ENCODE measurements at places on chromosomes 7 and 10.

GRCh38 chr7:37923996-37924395 is 3.6 kb downstream of the EPDR1 start:
- DNase-seq, result no peak

DNA sequence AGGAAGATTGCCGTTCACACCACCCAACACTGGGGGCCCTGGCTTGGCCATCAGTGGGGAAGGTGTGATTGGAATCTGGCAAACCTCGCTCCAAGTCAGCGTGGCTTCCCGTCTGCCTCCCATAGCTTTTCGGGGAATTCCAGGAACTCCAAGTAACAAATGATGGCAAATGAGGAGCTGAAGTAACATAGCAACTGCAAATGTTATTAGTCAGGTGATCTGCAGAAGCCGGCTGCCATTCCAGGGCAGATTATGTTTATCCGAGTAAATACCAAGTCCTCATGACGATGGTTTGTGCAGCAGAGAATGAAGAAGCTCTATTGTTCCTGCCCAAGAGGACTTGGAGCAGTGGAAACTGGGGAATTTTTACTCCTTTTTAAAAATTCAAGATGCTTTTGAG is 270.5 kb upstream of the PODXL start:
- no peak for DNase-seq

DNA sequence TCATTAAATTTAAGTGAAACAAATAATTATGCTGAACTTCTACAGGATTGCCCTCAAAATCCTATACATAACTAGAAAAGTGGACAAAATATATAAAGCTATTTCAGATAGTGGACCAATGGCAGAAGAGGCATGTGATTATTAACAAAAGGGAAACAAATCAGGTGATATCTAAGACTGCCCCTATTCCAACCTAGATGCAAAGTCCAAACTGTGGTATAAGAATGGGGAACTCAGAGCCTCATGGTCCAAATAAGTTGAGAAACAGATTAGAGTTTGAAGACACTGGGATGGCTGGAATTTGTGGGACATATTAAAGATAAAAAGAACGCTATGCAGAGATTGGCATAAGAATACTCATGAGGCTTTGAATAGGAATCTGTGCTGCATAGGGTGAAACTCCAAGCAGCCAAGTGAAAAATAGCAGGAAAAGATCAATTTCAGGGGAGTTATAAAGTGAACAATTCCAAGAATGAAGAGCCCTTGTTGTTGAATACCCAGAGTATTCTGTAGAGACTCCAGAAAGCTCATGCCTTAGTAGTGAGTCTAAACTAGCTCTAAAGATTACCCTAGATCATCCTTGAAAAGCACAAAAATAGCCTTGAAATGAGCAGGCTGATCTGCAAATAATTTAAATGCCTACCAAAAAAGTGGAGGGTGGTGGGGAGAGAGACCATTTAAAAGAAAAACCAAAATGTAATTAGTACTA is 152.4 kb downstream of the IMMP2L start:
- DNase-seq, result no peak

- DNase-seq, result peak; percentile 44
Measured at GRCh38 chr10:6047847-6048246, 14.3 kb downstream of the IL2RA start.

- no peak for DNase-seq
Measured at GRCh38 chr10:69663369-69663947, 33.4 kb downstream of the FAM241B start.

- no peak for DNase-seq
Measured at GRCh38 chr7:21927693-21928092, 18.0 kb downstream of the CDCA7L start.

DNA sequence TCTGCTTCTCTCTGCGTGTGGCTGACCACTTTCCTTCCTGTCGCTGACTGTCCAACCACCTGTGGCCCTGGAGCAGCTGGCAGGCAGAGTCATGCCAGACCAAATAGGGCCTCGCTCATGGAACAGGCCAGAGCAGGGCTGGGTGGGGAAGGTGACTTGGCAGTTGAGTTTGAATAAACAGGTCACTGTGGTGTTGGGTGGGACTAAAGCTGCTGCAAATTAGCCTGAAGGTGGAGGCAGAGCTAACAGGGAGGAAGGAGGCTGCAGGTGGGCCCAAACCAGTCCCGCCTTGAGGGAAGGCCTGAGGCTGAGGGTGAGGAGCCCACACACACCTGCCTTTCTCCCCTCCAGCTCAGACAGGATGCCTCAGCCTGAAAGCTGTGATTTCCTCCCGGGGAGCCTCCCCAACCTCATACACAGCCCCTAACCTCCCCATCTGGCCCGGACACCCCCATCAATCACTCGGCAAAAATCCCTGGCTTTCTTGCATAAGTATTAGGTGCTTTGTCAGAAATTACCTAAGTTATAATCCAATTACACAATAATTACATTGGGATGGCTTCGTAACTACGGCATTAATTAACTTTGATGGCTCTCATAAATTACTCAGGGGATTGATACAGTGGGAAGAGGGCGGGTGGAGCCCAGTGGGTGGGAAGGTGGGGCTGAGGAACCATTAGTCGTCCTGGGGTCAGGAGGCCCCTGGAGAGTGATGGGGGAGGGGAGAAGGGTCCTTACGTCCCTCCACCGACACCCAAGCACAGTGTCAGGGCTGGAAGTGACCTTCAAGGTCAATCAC is 97.7 kb upstream of the PCBD1 start:
- peak; percentile 62 for DNase-seq

- DNase-seq, result no peak
Measured at GRCh38 chr7:83739527-83739926, 90.6 kb upstream of the SEMA3E start.

DNA sequence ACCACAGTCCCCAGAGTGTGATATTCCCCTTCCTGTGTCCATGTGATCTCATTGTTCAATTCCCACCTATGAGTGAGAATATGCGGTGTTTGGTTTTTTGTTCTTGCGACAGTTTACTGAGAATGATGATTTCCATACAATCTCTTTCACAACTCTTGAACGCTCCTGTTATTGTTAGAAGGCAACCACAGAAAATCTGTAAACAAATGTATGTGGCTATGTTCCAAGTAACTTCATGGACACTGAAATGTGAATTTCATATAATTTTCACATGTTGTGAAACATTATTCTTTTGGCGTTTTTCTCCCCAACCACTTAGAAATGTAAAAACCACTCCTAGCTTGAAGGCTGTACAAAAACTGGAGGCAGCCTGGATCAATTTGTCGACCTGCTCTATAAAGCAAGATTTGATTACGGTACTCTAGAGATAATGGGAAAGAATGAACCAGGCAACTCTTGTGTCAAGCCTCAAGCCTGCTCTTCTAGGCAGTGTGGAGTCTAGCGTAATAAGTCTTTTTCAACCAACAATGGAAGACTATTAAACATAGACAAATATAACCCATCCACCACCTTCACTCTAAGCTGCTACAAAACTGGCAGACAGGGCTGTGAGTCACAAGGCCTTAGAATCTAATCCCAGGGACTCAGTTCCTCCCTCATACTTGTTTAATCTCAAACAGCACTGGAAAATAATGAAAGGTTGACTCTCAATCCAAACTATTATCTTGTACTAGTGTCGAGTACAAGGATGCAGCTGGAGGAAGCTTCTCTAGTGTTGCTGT is 22.7 kb downstream of the ARL3 start:
- no peak for DNase-seq

GRCh38 chr10:15844517-15844916 is 15.8 kb downstream of the MINDY3 start:
- no peak for DNase-seq

- no peak for DNase-seq
Measured at GRCh38 chr7:139703487-139704307, 74.1 kb downstream of the HIPK2 start.

DNA sequence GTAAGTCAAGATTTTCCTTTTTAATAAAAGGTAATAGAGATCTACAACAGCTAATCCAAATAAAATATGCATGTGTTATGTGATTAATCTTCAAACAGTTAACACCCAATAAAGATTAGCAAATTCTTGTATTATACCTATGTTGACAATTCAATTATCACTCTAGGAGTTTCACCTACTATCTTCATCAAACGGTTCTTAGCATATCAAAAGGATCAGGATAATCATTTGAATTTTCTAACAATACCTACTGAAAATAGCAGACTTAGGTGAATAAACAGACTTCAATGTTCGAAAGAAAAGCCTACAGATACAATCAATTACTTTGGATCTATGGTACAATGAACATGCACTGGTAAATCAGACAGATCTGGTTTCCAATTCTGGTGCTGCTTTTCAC is 268.3 kb downstream of the CACNA2D1 start:
- DNase-seq, result no peak

- no peak for DNase-seq
Measured at GRCh38 chr7:117562759-117563158, 82.9 kb downstream of the CFTR start.

GRCh38 chr7:132655131-132655727 is 79.0 kb upstream of the PLXNA4 start:
- DNase-seq, result peak; percentile 59

DNA sequence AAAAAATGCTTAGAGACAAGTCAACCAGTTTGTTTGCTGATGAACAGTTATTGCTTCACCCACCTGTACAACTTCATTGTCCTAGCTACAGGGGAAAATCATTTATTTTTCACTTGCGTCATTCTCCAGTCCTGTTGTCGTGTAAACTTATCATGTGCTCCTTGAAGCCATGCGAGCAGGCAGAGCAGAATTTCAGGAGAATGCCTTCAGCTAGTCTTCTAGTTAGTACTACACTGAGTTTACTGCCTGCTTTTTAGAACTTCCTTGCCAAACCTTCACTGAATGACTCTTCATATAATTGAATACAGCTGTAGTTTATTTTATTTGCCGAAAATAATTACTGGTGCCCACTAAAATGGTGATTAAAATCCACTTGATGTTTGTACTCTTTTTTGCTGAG is 15.6 kb downstream of the RPA3 start:
- no peak for DNase-seq

DNA sequence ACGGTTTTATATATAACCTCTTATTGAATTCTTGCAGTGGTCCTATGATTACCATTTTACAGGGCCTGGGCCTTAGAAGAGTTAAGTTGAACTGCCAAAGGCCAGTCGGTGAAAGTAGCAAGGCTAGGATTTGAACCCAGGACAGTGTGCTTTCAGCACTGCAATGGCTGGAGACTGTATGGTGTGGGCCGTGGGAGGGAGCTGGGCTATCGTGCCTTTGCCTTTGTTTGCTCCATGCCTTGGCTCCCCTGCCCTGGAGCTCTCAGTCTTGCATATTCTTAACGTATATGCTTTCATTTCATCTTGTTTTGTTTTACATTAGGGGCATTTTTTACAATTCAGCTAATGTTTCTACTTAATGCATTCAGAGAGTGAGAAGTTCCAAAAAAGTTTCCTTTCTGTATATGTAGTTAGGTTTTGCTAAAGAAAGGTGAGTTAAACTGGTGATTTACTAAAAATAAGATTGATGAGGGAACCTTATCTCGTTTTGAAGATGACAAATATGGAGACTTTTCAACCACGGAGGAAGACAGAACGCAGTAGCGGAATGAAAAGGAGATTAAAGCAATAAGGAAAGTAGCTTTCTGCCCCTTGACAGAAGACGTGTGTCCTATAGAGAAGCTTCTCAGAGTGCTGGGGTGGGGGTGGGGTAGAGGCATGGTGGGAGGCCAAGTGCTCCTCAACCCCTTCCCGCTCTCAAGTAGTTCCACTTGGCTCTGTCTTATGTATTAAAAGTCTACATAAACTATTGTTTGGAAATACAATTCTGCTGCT is 82.5 kb downstream of the RTKN2 start:
- peak; percentile 53 for DNase-seq

GRCh38 chr7:150569245-150569955 is 2.2 kb downstream of the GIMAP4 start:
- no peak for DNase-seq

GRCh38 chr7:333393-333764 is 43.4 kb downstream of the FOXL3 start:
- no peak for DNase-seq

GRCh38 chr10:70849582-70850016 is 33.9 kb downstream of the SGPL1 start:
- no peak for DNase-seq

DNA sequence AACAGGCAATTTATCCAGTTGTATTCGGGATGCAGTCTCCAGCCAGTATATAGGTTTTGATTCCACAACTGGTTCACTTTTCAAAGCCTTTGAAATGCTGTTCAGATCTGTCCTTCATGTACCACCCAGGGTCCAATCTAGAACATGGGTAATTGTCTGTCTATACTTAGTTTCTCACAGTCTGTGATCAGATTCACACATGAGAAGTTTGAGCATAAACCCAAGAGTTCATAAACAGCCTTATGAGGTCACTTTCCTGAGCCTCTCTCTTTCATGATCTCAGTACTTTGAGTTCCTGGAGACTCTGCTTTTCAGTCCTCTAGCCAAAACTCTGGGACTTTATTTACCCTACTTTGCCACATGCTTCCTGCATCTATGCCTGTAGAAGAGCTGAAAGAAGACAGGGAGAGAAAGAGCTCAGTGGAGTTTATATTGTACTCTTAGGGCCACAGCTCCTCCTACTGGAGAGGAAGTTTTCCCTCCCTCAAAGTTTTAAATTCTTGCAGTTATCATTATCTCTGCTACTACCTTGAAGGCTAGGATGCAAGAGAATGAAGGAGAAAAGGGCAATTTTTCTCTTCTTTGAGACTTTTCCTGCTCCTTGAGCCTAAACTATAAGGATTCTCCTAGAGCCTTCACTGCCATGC is 172.0 kb downstream of the ZEB1 start:
- DNase-seq, result no peak

- no peak for DNase-seq
Measured at GRCh38 chr10:110744782-110745181, 100.6 kb downstream of the RBM20 start.

GRCh38 chr7:45196374-45196773 is 38.8 kb downstream of the RAMP3 start:
- DNase-seq, result peak; percentile 65

DNA sequence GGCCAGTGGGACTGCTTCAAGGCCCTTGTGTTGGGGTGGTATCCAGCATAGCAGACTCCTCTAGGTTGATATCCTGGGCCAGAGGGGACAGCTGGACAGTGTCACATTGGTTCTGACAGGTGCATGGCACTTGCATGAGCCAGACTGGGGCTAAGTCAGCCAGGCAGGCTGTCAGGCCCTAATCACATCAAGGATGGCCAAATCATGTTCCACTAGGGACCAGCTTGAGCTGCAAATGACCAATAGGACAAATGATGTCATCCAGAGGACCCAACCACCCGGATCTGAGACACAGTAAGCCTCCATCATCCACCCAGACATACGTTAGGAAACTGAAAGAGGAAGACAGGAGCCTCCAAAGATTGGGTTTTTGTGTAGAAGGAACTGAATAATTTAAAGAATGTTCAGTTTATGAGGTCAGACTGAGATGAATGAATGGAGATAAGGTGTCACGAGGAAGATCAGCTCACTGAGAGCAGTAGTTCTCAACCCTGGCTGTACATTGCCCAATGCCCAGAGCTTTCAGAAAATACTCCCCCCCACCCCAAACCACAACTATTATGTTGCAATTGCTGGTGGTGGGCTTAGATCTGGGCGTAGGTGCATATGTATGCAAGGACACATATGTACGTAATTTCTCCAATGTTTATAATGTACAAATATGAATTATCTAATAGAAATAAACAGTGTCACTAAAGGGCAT is 75.2 kb upstream of the INHBA start:
- DNase-seq, result no peak

- no peak for DNase-seq
Measured at GRCh38 chr10:10564081-10564794, 453.4 kb upstream of the CELF2 start.

- DNase-seq, result no peak
Measured at GRCh38 chr10:104123397-104123796, 1.4 kb downstream of the SFR1 start.

- DNase-seq, result no peak
Measured at GRCh38 chr10:72605122-72605521, 20.8 kb downstream of the MICU1 start.

- DNase-seq, result peak; percentile 18
Measured at GRCh38 chr10:5555881-5556280, 31.1 kb downstream of the CALML3 start.

- DNase-seq, result no peak
Measured at GRCh38 chr7:151777908-151778670, 98.8 kb downstream of the PRKAG2 start.
